Neural progenitor cell (in vitro differentiated cells): ENCODE measurements at places on chromosomes 4 and X. TPM values are rescaled to one million over a fixed set of nuclear protein-coding genes. Genes with fewer than 3 reads are reported as not detected.

- H3K4me1 ChIP-seq: no peaks in the 10 kb centered on the region
- no peaks in the 10 kb centered on the region for H3K36me3 ChIP-seq
- no peak overlapping the region for H3K27ac ChIP-seq
- no peaks in the 10 kb centered on the region for H3K27me3 ChIP-seq
- no peak for DNase-seq
- no peak overlapping the region for H3K4me3 ChIP-seq
Observed at GRCh38 chrX:150409486-150409885, 46.4 kb downstream of the MAMLD1 start.

- peaks cover 4% of the 10 kb centered on the region for H3K4me1 ChIP-seq
- no peak overlapping the region for H3K4me3 ChIP-seq
- H3K36me3 ChIP-seq: no peaks in the 10 kb centered on the region
Observed at GRCh38 chr4:126906466-126906865, 726.3 kb upstream of the INTU start.

DNA sequence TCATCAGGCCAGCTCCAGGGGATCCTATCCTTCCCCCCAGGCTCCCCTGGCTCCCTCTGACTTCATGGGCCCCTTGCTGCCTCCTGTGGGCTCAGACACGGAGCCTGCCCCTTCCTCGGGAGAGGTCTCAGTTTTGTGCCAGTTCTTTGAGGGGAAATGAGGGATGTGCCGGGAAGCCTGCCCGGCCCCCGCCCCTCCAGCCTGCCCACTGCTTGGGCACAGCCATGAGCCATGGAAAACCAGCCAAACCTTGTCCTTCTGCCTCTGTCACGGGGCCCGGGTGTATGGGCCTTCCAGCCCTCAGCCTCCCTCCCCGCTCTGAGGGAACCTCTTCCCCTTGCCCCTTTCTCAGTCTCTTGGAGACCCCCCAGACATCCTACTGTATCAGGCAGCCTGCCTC, 6.8 kb downstream of the BGN start:
- no peaks in the 10 kb centered on the region for H3K27me3 ChIP-seq
- H3K36me3 ChIP-seq: no peaks in the 10 kb centered on the region
- no peak overlapping the region for H3K27ac ChIP-seq
- no peak overlapping the region for H3K4me3 ChIP-seq
- no peaks in the 10 kb centered on the region for H3K4me1 ChIP-seq

DNA sequence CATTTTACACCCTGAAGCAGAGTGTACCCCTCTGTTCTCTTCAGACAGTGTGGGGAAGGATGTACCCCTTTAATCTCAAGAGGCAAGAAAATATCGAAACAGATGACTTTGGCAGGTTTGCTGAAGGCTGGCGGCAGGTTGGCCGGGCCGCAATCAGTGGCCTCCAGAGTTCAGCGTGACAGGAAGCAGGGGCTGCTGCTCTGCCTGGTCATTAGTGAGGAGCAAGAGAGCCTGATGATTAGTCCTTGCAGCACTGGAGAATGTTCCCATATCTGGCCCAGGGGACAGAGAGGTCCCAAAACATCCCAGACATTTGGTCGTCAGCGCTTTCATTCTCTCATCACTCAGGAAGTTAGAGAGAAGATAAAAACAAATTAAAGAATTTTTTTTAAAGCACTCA, 352.8 kb downstream of the SPRY1 start:
- peaks cover 2% of the 10 kb centered on the region for H3K27me3 ChIP-seq
- H3K27ac ChIP-seq: no peak overlapping the region
- H3K4me1 ChIP-seq: peaks cover 31% of the 10 kb centered on the region
- H3K36me3 ChIP-seq: no peaks in the 10 kb centered on the region
- no peak overlapping the region for H3K4me3 ChIP-seq

GRCh38 chrX:338281-338835, 19.8 kb upstream of the GTPBP6 start:
- no peak for DNase-seq
- no peaks in the 10 kb centered on the region for H3K27me3 ChIP-seq
- no peak overlapping the region for H3K4me3 ChIP-seq
- no peaks in the 10 kb centered on the region for H3K36me3 ChIP-seq

- no peak for DNase-seq
- no peak overlapping the region for H3K4me3 ChIP-seq
- H3K4me1 ChIP-seq: peaks cover 50% of the 10 kb centered on the region
- H3K27ac ChIP-seq: no peak overlapping the region
Observed at GRCh38 chr4:164803702-164804101, 49.8 kb downstream of the SMIM31 start.

- H3K4me3 ChIP-seq: no peak overlapping the region
- H3K27ac ChIP-seq: no peak overlapping the region
- no peaks in the 10 kb centered on the region for H3K36me3 ChIP-seq
- DNase-seq: no peak
- peaks cover 9% of the 10 kb centered on the region for H3K4me1 ChIP-seq
- no peaks in the 10 kb centered on the region for H3K27me3 ChIP-seq
Observed at GRCh38 chr4:120841580-120841979, 80.9 kb downstream of the PRDM5 start.

GRCh38 chr4:7540206-7540605, 105.5 kb upstream of the PSAPL1 start:
- no peak overlapping the region for H3K4me3 ChIP-seq
- H3K4me1 ChIP-seq: no peaks in the 10 kb centered on the region
- no peaks in the 10 kb centered on the region for H3K36me3 ChIP-seq
- no peak for DNase-seq
- no peak overlapping the region for H3K27ac ChIP-seq

DNA sequence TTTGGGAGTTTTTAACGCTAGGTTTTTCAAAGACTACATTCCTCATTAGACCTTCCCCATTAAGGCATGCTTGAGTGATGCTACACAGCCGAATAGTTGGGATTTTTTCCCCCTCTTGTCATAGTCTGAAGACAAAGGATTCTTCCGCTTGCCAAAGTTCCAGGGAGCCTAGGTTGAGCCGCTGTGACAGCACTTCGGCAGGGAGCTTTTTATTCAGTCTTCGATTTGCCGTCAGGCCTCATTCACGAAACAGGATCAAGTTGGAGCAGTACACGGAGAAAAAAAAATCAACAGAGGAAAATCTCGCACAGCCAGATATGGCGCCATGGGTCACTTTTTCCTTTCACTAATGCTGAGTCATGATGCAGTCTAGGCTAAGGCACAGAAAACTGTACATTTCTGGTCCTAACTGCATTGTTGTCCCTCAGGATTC, 24.3 kb downstream of the SHROOM3 start:
- peak overlapping the region; percentile 39 for H3K4me3 ChIP-seq
- H3K27me3 ChIP-seq: no peaks in the 10 kb centered on the region
- peak overlapping the region; percentile 100 for H3K27ac ChIP-seq

Gene RENBP
- 5.4 and 9.3 TPM in 2 replicates for total RNA-seq

Gene USP51
- 6.6 and 8.6 TPM in 2 replicates for total RNA-seq

Gene C4orf33
- 7.9 and 17.0 TPM in 2 replicates for total RNA-seq

GRCh38 chr4:1992468-1993168, 16.2 kb downstream of the NELFA start:
- no peak overlapping the region for H3K4me3 ChIP-seq
- H3K27me3 ChIP-seq: no peaks in the 10 kb centered on the region
- H3K4me1 ChIP-seq: no peaks in the 10 kb centered on the region
- no peak overlapping the region for H3K27ac ChIP-seq
- DNase-seq: peak; percentile 66

Gene ATOH1
- total RNA-seq: 0.06 TPM in 1 of 2 replicates, not detected in the other

Gene OPRPN
- not detected in 2 replicates for total RNA-seq

Gene TBC1D8B
- total RNA-seq: 1.4 and 1.6 TPM in 2 replicates

DNA sequence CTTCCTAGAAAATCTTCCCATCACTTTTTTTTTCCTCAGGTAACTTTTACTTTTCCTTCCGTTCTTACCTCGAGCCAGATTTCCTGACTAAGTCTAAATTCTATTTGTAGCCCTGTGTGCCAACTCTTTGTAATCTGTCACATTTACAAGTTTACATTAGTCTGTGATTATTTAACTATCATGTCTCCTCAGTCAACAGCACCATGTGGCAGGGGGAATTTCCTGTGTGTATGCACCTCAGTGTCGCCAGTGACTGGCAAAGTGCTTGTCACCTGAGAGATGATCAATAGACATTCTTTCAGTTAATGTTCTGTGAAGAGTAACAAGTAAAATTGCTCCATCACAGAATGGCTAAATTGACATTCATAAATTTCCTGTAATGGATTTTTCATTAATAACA, 468.5 kb downstream of the PDGFC start:
- H3K36me3 ChIP-seq: no peaks in the 10 kb centered on the region
- no peak overlapping the region for H3K27ac ChIP-seq
- no peak for DNase-seq
- H3K4me3 ChIP-seq: no peak overlapping the region

DNA sequence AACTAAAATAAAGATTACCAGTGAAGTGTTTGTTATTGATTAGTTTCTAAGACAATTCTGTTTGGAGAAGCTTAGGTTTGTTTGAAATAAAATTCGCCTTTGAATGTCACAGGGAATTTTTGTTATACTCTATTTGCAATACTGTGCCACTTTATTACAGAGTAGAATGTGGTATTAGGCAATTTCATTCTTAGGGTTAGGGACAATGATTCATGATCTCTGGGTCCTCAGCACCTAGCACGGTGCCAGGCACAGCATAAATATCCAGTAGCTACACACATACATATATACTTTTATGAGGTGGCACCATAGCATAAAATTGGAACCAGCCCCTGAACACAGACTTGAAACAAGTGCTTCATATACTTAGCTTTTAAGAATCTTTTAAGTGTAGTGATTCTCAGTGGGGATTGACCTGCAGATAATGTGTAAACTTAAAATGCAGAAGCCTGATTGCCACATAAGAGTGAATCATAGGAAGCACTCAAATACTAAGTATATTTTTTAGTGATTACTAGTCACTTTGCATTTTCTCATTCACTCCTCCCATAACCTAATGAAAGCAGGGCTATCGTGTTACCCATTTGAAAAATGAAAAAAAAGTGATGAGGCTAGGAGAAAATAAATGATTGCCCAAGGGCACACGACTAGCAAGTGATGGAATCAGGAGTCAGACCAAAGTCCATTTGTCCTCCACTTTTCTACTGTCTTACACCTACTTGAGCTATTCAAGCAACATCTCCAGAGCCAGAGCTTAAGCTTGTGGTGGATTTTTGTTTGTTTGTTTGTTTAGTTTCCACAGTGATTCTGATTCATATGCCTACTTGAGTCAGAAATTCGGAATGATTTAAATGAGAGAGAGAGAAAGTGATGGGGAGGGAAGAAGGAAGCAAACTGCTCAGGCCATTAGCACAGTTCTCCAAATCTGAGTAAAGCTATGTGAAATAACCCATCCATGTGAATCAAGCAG, 366.0 kb upstream of the FGF13 start:
- no peak overlapping the region for H3K4me3 ChIP-seq
- H3K27me3 ChIP-seq: no peaks in the 10 kb centered on the region
- no peak for DNase-seq
- no peaks in the 10 kb centered on the region for H3K4me1 ChIP-seq
- no peaks in the 10 kb centered on the region for H3K36me3 ChIP-seq

Gene SLC10A3
- total RNA-seq: 3.5 and 5.7 TPM in 2 replicates

GRCh38 chrX:8813036-8813435, 11.9 kb upstream of the FAM9A start:
- H3K27me3 ChIP-seq: no peaks in the 10 kb centered on the region
- H3K27ac ChIP-seq: no peak overlapping the region
- no peak overlapping the region for H3K4me3 ChIP-seq
- H3K4me1 ChIP-seq: no peaks in the 10 kb centered on the region
- no peak for DNase-seq

DNA sequence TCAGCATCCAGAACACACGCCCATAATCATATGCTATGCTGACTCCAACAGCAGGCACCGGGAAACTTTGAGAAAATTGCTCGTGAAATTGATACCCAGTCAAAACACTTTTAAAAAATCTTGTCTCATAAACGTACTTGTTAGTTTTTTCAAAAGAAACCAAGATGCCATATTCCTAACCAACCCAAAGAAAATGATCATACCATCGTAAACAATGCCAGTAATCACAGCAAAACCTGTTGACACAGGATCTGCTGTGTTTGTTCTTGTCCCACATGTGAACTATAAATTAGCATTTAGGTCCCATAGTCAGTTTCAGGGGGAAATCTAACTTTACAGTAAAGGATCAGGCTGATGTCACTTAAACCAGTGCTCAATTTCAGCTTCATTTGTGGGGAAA, 23.0 kb downstream of the PRSS12 start:
- H3K27ac ChIP-seq: no peak overlapping the region
- DNase-seq: no peak
- no peaks in the 10 kb centered on the region for H3K4me1 ChIP-seq
- no peaks in the 10 kb centered on the region for H3K36me3 ChIP-seq
- no peak overlapping the region for H3K4me3 ChIP-seq

Gene LPAR4
- total RNA-seq: 49.1 and 63.6 TPM in 2 replicates

GRCh38 chr4:72577211-72577610, 8.2 kb upstream of the ADAMTS3 start:
- no peaks in the 10 kb centered on the region for H3K4me1 ChIP-seq
- H3K36me3 ChIP-seq: no peaks in the 10 kb centered on the region
- DNase-seq: no peak
- no peak overlapping the region for H3K4me3 ChIP-seq
- no peaks in the 10 kb centered on the region for H3K27me3 ChIP-seq
- no peak overlapping the region for H3K27ac ChIP-seq

DNA sequence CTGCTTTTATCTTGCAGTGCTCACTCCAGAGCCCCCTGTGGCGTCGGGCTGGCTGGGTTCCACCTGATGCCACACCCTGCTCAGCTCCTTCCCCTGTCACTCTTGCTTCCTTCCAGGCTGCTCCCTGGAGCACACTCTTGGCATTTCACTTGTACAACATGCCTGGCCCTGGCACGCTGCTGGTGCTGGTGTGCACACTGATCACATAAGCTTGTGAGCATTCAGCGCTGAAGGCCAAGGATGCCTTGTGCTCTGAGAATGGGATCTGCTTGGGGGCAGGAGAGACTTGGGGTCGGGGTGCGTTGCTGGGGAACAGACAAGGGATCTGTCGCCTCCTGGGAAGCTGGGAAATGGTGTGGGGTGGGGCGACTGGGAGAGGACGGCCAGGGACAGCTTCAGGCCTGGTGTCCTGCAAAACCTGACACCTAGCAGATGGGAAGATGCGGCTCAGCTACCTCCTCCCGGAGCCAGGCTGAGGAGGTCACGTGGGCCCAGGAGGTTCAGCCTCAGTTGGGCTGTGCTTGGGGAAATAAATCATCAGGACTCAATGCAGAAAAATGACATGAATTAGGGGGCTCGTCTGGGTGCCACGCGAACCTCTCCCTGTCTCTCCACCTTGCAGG, 108.5 kb downstream of the PHKA2 start:
- no peak overlapping the region for H3K27ac ChIP-seq
- H3K27me3 ChIP-seq: no peaks in the 10 kb centered on the region
- H3K4me1 ChIP-seq: no peaks in the 10 kb centered on the region
- DNase-seq: no peak
- no peak overlapping the region for H3K4me3 ChIP-seq

DNA sequence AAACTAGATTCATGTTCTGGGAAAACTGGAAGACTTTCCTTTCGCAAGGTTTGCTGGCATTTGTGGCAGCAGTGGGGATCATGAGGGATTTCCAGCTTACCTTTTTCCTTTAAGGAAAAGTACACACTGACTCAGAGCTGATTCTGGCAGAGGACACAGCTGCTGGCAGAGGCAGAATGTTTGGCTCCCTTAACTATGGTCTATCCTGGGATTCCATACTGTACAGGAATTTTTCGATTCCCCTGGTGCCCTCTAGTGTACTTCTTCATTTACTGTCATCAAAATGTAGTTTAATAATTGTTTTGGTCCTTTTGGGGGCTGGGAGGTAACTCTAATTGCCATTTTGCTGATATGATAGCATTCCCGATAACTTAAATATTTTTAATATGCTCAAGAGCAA, 152.7 kb downstream of the GABRG1 start:
- no peak overlapping the region for H3K4me3 ChIP-seq
- no peaks in the 10 kb centered on the region for H3K27me3 ChIP-seq
